ENCODE measurements at places on chromosomes 7 and 10. TPM values are rescaled to one million over a fixed set of nuclear protein-coding genes. Genes with fewer than 3 reads are reported as not detected.

The SPACDR gene
- total RNA-seq, result 0.86 TPM

The PRF1 gene
- 0.03 TPM for total RNA-seq

The MYOF gene
- 215 TPM for total RNA-seq

The CAPZA2 gene
- total RNA-seq, result 122 TPM

The CYP3A4 gene
- not detected for total RNA-seq

The VGF gene
- 28.3 TPM for total RNA-seq

The PIP gene
- 0.64 TPM for total RNA-seq

The KCP gene
- total RNA-seq, result 0.15 TPM

Measured in A549 treated with Hydrocortisone at 1 μM for 4 hours (cell line).